ENCODE measurements at places on chromosomes 12 and 14.
A peak's percentile ranks its signal among the peaks of the same experiment; 100 is the strongest.

DNA sequence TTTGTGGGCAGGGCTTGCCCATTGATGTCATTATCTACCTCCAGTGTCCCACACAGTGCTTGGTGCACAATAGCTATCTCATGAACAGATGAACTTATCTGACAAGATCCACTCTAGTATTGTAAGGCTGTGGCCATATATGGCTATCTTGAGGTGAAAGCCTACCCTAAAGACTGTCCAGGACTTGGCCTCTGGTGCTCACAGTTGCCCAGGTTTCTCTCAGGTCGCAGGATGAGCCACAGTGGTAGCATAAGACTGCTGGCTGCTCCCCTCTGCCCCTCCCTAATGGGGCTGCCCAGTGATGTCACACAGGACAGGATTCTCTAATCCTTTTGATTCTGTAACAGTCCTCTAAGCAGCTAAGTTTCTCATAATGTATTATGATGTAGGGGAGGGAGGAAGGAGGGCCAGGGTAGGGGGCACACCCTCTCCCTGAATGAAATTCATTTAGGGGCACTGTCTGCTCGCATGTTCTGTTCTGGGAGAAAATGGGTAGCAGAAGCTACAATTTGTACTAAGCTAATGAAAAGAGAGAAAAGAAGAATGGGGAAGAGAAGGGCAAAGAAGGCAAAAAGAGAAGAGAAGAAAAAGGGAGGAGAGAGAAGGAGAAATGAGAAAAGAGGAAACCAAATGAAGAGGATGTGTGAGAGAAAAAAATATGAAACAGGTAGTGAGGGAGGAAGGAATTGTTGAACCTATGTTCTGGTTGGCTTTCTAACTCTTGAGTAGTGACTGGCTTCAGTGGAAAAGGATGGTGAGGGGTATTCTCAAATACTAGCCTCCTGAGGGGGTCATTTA is 3.4 kb upstream of the PPM1A start:
- no peak for DNase-seq

DNA sequence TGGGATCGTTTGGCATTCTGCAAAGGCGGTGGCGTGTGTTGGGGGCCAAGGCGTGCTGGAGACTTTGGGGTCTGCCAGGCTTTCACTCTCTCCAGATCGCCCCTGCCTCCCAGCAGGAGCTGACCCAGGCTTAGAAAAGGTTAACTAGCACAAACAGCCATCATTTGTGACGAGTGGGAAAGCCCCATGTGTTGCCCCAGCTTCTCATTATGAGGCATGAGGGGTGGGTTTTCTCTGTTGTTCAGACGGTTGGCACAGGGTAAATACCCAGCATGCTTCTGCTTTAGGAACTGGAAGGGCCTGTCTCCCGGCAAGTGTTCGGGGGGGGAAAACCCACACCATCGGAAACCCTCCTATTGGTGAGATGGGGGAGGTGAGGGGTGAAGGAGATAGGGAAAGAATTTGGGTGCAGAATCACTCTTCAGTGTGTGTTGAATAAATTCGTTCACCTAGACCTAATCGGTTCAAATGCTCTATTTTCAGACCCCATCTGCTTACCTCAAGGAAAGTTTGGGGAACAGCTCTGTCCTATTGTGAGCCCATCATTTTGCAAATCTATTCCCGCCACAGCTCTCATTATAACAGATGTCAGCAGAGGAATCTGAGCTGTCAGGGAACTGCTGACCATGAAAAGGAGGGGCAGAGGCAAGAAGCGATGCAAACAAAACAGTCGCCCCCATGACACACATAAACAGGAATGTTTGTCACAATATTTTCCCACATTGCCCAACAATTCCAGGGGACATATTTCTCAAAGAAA is 34.7 kb upstream of the C12orf42 start:
- no peak for DNase-seq

- DNase-seq = peak; percentile 88
These were observed 74.3 kb downstream of the RFLNA start for GRCh38 chr12:124369055-124369826.

DNA sequence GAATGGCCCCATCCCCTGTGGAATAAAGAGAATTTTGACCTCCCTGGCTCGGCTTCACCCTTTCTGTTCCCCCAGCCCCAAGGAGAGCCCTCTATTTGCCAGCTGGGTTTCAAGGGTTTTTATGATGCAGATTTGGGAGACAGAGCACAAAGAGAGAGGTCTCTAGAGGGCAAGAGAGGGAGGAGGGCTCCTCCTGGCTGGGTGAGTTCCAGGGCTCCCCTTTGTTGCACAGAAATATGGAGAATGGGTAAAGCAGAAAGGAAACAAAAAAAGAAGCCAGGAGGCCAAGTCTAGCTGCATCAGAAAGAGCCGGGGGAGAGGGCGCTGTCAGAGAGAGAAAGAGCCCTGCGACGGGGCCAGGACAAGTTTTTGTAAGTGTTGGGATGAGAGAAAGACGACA is 319.6 kb upstream of the RTL1 start:
- DNase-seq = no peak

- DNase-seq = no peak
These were observed 16.9 kb downstream of the AEBP2 start for GRCh38 chr12:19456176-19456575.

DNA sequence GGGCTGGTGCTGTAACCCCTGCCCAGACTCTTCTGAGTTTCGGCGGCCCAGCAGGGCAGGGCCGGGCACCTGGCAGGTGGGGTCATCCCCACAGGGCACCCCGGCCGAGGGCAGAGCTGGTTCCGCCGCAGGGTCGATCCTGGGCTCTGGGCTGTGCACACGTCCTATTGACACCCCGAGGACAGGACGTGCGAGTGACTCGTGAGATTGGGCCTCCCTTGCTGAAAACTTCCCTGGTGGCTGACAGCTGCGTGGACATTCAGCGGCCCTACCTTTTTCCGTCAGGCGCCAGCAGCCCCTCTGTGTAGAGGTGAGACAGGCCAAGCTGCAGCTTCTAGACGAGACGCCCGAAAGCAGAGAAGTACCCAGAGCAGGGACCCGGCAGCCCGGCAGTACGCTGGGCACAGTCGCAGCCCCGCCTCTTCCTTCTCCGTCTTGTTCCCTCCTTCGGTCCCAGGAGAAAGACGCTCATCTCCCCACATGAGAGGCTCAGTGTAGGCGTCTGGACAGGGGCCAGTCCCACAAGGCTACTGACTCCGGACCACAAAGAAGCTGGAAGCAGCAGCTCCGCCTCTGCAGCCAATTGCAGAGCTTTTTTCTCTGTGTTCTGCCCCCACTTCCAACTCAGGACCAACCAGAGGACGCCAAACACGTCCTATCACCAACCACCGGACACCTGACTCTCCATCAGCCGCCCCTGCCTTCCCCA is at the start of gene LRCOL1:
TSS of gene LRCOL1 (minus strand) at position 532 of the 709 bp plus-strand sequence. CDS start 4,331 bp downstream, outside the sequence.
- DNase-seq = peak; percentile 78

DNA sequence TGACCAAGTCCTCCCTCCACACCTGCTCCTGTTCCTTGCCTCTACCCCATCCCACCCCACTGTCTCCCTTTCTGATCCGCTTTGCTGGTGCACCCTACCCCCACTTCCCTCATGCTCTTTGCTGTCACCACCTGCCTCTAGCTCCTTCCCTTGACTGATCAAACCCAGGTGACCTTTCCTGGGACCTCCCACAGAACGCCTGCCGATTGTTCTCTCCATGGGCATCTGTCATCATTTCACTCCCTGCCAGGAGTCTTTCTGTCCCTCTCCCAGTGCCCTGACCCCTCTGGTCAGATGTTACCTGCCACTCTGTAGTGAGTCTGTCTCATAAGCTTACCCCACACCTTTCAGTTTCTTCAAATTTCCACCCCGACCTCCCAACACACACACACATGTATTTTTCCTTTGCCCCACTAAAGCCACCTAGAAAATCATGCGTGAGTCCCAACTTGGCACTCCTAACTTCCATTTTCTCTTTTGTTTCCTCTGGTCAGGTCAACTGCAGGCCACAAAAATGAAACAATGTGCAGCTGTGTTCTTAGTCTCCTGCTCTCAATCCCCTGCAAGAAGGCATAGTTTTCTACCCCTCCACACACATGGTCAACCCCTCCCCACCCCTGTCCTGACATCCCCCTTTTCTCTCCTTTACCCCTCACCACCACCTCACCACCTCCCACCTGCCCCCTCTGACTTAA is 229.8 kb downstream of the DPF3 start:
- no peak for DNase-seq

GRCh38 chr14:105487449-105487985 is 831 bp downstream of the CRIP1 start:
- DNase-seq = peak; percentile 56

DNA sequence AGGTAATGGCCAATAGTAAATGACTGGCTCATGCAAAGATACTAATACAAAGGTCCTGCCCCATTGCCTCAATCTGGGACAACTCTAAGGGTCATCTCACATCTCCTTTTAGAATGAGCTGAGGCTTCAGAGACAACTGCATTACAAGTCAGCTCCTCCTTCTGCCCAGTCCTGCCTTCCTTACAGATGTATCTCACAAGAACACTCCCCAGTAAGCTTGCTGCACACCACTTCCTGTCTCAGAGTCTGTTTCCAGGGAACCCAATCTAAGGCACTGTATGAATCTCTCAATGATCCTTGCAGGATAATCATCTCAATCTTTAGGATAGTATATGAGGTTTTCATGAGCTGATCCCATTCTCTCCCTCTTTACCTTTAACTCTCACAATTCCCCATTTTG is 57.8 kb upstream of the ZDHHC17 start:
- no peak for DNase-seq

DNA sequence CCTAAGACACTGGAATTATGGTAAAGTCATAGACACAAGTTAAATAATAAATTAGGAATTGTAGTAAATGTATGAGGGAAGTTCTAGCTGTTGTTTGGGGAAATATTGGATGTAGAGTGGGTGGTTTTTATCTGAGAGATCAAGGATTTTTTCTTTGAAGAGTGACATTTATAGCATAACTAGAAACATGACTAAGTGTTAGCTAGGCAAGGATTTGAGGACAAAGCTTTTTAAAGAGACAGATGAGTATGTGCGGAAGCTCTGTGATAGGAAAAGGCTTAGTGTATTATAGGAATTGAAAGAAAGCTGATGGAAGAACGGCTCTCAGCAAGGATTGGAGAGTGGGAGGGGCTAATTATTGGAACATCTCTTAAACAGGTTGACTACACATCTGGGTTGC is 24.5 kb downstream of the PDZRN4 start:
- no peak for DNase-seq

DNA sequence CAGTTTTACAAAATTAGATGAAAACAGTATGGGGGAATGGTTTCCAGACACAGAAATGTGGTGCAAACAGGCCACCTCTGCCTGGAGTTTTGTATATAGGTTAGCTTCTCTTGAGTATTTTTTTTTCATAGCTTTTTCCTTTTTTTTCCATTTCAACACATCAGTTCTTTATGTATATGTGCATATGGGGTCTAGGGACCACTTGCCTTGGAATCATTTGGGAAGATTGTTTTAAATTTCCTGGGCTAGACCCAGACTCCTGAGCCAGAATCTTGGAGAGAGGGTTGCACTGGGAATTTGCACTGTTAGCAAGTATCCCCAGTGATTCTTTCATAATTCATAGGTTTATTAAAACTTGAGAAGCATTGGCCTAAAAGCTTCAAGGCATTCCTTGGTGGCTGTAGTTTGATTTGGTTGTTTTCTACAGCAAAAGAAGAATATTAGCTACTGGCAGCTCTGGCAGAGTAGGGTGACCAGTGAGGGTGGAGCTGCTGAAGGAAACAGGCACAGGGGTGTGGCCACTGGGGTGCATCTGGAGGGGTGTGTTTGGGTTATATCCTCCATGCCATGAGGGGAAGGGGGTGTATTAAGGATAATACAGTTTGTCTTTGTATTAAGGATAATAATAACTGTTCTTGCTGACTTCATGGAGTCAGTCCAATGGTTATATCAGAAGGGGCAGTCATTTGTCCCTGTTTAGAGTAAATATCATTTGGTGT is 22.8 kb downstream of the PPP1R36 start:
- DNase-seq = peak; percentile 41

GRCh38 chr12:129276361-129277060 is 423.2 kb downstream of the GLT1D1 start:
- DNase-seq = no peak

DNA sequence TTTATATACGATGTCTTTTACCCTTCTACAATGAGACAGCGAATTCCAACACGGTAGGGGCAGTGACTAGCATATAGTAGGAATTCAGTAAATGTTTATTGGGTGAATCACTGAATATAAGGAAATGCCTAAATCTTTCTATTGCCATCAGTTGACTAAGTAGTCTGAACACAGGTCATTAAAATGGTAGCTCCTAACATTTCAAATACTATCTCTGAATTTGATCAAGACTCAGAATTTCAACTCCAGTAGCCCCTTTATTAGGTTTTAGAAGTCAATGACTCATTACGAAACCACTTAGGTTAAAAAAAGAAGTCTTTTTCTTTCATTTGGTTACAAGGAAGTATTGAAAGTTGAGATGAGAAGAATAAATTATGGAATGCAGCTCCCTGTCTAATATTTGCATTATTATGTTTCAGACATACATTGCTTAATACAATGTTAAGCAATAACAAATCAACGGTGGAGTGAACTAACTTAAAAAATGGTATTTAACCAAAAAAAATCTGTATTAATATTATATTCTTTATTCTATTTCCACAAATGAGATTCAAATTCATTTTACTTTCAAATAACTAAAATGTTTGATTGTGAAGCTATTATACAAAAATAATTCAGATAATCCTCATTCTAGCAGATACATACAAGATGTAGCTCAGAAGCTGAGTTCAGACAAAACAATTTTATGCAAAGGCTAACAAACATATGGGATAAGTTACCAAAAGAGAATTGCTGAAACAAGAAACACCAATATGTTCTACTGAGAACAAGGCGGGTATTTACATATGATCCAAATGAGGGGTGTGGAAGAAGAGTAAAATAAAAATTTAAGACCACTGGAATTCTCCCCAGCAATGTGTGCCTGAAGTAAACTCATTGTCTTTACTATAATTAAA is 302.7 kb downstream of the CEP128 start:
- no peak for DNase-seq
